ENCODE measurements at places on chromosomes 6 and 20.
A peak's percentile ranks its signal among the peaks of the same experiment; 100 is the strongest.

GRCh38 chr20:39651645-39652325, 689.6 kb downstream of the DHX35 start:
- no peak for DNase-seq

- DNase-seq = no peak
Measured at GRCh38 chr6:82568290-82568993, 204.8 kb downstream of the TPBG start.

GRCh38 chr20:51413857-51414256, 128.7 kb downstream of the NFATC2 start:
- DNase-seq = no peak

GRCh38 chr20:20411402-20411801, 43.5 kb downstream of the INSM1 start:
- DNase-seq = no peak

DNA sequence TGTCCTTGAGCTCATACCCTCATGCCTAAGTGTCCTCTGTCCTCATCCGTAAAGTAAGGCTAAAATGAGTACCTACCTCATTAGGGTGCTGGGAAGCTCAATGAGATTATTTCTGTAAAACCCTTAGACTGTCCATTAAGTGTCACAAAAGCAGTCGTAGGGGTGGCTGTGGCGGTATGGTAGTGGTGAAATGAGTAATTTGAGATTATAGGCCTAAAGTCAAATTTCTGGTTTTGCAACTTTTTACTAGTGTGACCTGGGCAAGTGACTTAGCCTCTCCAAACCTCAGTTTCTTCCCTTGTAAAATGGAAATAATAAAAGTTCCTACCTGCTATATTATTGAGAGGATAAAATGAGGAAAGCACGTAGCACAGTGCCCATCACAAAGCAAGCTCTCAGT, 148.2 kb upstream of the AKAP12 start:
- DNase-seq = no peak

DNA sequence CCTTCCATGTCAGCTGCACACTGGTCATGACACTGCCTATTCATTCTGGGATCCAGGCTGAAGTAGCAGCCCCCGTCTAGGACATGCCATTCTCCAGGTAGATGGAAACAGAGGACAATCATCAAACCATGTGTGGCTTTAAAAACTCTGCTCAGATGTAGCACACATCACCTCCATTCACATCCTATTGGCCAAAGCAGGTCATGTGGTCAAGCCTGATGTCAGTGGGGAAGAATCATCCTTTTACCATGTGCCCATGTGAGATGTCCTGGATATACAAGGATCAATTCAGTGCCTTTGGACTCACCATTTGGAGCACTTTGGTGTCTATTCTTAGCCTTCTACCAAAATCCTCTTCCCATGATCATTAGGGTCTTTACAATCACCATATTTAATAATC, 99.5 kb downstream of the CDC5L start:
- DNase-seq = no peak

DNA sequence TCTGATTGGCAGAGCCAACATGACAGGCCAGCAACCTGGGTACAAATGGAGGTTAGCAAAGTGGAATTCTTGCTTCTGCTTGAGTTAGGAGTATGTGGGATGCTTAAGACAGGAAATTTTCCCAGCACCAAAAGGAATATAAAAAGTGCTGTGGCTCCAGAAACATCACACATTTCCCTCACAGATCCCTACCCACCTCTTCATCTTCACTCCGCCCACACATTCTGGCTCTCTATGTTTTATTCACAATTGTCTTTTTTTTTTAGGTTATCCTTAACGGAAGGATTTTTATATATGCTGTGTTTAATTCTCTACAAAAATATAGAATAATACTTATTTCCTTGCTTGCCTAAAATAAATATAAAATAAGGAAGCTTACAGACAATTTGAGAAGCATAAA, 563.3 kb upstream of the HS3ST5 start:
- DNase-seq = no peak

- no peak for DNase-seq
Measured at GRCh38 chr6:106872049-106872448, 102.5 kb downstream of the CD24 start.

DNA sequence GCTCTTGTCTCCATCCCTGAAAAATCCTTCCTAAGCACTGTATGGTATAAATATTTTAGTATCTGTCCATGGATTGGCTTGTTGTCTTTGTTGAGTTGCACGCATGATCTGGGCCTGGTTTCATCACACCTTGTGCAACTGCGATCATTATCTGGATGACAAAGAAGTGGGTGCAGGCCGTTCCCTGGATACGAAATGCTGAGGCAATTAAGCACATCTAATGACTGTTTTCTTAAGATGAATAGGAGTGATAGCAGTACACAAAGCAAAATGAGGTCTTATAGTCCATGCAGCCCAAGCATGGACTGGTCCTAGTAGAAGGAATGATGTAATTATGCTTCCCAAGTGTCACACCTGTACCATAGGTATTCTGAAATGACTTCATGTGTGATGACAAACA, 47.8 kb downstream of the SLC35D3 start:
- no peak for DNase-seq

GRCh38 chr6:169568314-169569087, 133.3 kb downstream of the WDR27 start:
- DNase-seq = no peak

GRCh38 chr6:35343835-35344550, 1.6 kb downstream of the PPARD start:
- DNase-seq = no peak

- DNase-seq = no peak
Measured at GRCh38 chr6:93992976-93993375, 573.6 kb upstream of the EPHA7 start.

GRCh38 chr6:21078497-21078896, 515.1 kb upstream of the SOX4 start:
- DNase-seq = no peak

DNA sequence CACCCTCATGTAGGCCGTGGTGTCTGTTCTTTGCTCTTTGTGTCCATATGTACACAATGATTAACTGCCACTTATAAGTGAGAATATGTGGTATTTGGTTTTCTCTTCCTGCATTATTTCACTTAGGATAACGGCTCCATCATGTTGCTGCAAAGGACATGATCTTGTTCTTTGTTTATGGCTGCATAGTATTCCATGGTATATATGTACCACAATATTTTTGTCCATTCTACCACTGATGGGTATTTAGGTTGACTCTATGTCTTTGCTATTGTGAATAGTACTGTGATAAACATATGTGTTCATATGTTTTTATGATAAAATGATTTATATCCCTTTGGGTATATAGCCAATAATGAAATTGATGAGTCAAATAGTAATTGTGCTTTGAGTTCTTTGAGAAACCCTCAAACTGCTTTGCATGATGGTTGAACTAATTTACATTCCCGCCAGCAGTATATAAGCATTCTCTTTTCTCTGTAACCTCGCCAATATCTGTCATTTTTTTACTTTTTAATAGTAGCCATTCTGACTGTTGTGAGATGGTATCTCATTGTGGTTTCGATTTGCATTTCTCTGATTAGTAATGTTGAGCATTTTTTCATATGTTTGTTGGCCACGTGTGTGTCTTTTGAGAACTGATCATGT, 174.4 kb upstream of the NT5E start:
- no peak for DNase-seq

DNA sequence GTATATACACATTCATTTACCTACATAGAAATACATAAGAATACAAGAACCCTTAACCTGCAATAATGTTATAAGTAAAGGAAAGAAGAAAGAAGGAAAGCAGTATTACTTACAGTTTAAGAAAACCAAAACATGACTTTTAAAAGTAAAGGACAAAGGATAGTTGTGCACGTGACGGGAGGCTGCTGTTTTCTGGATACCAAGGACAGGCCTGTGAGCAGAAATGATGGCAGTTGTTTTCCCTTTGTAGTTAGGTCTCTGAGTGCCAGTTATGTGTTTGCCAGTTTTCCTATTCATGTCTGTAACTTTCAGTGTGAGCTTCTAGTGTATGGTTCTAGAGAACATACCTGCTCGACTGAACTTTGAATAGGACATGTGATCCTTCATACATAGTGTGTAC, 54.8 kb downstream of the FAM120B start:
- no peak for DNase-seq

- no peak for DNase-seq
Measured at GRCh38 chr6:7671581-7671980, 54.3 kb upstream of the BMP6 start.

GRCh38 chr20:2873747-2874041, 413 bp downstream of the PTPRA start:
- no peak for DNase-seq

DNA sequence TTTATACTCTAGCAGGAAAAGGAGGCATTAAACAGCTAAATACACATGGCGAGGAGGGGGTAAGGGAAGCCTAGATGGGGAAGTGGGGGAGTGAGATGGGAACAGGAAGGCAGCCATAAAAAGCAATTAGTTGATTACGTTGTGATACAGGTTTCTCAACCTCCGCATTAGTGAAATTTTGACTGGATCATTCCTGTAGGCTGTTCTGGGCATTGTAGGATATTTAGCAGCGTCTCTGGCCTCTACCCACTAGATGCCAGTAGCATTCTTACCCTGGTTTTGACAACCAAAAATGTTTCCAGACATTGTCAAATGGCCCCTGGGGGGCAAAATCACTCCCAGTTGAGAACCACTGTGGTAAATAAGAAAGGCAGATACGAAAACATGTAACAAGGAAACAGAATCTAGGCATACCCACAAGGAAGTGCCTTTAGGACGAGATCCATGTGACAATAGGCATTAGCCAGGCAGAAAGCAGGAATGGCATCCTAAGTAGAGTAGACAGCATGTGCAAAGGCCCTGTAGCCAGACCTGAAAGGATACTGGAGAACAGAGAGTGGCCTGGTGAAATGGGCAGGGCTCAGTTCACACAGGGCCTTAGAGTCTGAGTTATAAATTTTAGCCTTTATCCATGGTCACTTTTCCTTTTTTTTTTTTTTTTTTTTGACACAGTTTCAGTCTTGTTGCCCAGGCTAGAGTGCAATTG, 25.8 kb upstream of the PTPN1 start:
- DNase-seq = peak; percentile 71

Data from CD14-positive monocyte (primary cell).